Kidney (tissue), 22 donors: ENCODE measurements at places on chromosomes 6 and 20. TPM values are rescaled to one million over a fixed set of nuclear protein-coding genes. Genes with fewer than 3 reads are reported as not detected.

GRCh38 chr6:28224131-28225055 is 682 bp upstream of the ZSCAN9 start:
- DNase-seq: no peak

DNA sequence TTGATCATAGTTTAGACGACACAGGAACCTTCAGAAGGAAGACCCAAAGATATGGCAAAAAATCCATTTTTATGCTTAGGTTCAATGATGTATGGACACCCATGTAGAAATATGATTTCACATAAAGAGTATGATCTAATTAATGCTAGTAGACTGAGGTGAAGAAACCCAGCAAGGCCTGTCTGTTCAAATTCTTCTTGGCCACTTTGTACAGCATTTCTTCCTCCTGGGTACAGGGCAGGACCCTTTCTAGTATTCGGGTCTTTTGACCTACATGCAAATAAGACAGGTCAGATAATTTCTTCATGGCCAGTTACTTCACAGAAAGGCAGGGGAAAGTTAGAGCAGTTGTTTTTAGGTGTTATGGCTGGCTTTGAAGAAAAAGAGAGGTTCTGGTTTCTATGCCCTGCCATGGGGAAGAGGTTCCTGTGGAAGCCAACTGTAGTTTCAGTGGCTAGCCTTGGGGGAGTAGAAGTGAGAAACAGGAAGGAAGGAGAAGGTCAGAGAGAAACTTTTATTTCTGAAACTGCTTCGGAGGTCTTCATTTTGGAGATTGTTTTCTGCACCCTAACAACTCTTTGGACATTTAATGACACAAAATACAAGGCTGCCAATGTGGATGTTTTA is 208.3 kb downstream of the PTPRK start:
- no peak for DNase-seq

EDN3 gene
- total RNA-seq: 0.19 TPM

ADAM33 gene
- 4.3 TPM for total RNA-seq
